ENCODE measurements at places on chromosomes 1 and 21.
A peak's percentile ranks its signal among the peaks of the same experiment; 100 is the strongest.

DNA sequence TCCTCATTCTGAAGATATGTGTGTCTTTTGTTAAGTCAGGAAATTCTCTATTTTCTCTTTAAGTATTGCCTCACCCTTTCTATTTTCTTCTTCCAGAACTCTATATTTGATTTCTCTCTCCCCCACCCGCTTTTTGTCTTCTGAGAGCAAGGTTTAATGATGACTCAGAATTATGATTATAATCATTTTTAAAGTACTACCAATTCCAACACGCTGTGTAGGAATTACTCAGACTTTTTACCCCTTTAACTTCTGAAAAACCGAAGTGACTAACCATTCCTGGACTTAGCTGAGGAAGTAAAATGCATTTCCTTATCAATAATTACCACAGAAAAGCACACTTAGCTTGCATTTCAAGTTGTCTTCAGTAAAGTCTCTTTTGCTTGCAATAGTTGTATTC is 20.8 kb upstream of the SCYL3 start:
- DNase-seq: no peak

GRCh38 chr1:93051961-93052360 is 27.1 kb upstream of the MTF2 start:
- DNase-seq: no peak

DNA sequence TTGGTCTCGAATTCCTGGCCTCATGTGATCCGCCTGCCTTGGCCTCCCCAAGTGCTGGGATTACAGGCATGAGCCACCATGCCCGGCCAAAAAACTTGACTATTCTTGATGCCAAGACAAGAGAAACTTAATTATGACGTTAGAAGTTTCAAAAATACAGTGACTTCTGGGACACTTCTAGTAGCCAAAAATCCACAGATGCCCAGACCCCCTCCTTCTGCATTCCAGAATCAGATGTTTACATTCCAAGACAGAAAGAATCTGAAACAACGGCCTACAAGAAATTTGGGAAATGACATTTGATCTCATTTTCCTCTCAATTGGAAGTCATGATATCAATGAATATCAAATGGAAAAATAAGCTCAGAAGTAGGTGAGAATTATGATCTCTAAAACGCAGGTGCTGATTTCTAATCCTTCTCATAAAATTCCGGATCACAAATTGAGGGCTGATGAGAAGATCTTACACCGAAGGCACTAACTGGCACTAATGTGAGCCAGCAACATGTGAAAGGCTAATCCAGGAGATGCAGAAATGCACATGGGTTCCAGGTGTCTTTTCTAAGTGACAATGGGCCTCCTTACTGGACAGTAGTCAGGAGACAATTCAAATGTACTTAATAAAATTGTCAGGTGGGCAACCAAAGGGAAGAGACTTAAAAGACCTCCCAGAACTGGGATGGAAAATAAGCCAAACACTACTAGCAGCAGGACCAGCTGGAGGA is 5.5 kb downstream of the RAB29 start:
- no peak for DNase-seq

- DNase-seq: no peak
Observed at GRCh38 chr1:184768467-184768866, 13.8 kb upstream of the EDEM3 start.

DNA sequence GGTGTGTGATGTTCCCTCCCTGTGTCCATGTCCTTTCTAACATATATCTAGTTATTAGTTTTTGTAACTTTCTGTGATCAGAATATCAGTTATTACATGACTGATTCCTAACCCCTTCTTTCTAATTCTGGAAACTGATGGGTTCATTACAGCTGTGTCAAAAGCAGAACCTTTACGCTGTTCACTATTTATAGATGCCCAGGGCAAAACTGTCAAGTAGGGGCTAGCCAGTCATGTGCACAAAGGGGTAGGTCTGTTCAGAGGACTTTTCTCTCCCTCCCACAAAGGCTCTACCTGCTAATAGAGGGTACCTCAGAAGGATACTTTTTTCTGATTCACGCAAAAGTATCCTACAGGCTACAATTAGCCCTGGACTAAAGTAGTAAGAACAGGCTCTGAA is 79.2 kb downstream of the NRDC start:
- no peak for DNase-seq

GRCh38 chr1:151443846-151444782 is 15.2 kb downstream of the POGZ start:
- DNase-seq: peak; percentile 37

DNA sequence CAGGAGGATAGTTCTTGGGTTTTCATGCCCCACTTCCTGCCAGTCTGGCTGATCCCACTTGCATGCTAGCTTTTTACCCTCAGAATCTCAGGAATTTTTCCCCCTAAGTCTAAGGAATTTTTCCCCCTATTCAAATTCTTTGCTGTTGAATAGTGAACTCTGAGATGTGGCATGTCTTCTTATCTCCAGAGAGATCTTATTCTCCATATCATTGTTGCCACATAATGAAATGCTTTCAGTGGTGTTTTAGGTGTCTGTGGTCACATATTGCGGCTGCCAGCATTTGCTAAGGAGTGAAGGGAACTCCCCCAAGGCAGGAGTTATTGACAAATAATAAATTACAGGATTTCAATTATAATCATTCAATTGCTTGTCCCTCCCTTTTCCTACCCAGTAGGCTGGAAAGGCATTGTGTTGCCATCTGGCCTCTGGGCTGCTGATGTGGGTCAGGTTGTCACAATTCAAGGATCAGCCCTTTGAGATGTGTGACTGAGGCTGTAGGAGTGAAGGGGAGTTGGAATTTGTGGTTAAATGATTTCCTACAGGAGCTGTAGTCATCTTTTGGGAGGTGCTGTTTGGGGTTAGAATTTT is 3.9 kb upstream of the FLG start:
- no peak for DNase-seq

- no peak for DNase-seq
Observed at GRCh38 chr1:213905344-213905743, 82.4 kb upstream of the PROX1 start.

- no peak for DNase-seq
Observed at GRCh38 chr1:162324396-162324795, 52.3 kb downstream of the SPATA46 start.

GRCh38 chr1:174204697-174205308 is 45.5 kb downstream of the RABGAP1L start:
- DNase-seq: no peak

GRCh38 chr1:77424236-77424635 is 142.4 kb downstream of the AK5 start:
- DNase-seq: no peak

DNA sequence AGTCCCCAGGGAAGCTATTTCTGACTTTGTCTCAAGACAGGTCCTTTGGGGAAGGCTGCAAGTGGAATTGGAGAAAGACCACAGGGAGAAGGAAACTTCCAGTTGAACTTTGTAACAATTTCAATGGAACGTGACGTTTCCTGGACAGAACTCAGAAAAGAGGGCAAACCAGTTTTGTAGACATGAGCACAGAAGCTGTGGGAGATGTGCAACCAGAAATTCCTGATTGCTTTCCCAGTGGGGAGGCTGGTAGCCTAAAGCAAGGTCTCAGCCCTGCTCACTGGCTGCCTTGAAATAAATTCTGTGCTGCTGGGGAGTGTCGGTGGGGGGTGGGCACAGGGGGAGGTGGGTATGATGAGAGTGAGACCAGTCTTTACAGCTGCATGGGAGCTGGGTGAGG is 1206.7 kb upstream of the ADGRL2 start:
- no peak for DNase-seq

DNA sequence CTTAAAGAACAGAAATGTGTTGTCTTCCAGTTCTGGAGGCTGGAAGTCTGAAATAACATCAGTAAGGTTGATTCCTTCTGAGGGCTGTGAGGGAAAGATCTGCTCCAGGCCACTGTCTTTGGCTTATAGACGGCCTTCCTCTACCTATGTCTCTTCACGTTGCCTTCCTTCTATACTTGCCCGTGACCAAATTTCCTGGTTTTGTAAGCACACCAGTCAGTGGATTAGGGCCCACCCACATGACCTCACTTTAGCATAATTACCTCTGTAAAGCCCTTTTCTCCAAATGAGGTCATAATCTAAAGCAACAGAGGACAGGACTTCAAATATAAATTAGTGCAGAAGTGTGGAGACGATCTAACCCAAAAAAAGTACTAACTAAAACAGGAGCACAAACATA is 231.6 kb downstream of the NRIP1 start:
- no peak for DNase-seq

DNA sequence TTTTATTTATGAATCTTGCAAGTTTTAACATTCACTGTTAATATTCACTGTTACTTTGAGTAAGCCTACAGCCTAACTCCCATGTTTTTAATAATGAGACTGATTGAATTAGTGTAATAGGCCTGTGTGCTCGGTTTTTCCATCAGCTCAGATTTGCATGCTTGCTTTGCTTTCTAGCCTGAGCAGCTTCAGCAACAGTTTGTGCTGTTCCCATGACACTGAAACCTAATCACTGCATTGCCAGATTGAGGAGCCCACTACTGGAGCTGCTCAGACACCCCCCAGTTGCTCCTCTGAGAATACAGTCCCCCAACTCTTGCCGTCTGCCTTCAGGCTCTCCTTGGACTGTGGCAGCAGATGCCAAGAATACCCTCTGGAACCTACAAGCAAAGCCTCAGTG is 695.4 kb downstream of the BRINP3 start:
- DNase-seq: no peak

- no peak for DNase-seq
Observed at GRCh38 chr1:92544756-92545165, 58.0 kb upstream of the GFI1 start.

DNA sequence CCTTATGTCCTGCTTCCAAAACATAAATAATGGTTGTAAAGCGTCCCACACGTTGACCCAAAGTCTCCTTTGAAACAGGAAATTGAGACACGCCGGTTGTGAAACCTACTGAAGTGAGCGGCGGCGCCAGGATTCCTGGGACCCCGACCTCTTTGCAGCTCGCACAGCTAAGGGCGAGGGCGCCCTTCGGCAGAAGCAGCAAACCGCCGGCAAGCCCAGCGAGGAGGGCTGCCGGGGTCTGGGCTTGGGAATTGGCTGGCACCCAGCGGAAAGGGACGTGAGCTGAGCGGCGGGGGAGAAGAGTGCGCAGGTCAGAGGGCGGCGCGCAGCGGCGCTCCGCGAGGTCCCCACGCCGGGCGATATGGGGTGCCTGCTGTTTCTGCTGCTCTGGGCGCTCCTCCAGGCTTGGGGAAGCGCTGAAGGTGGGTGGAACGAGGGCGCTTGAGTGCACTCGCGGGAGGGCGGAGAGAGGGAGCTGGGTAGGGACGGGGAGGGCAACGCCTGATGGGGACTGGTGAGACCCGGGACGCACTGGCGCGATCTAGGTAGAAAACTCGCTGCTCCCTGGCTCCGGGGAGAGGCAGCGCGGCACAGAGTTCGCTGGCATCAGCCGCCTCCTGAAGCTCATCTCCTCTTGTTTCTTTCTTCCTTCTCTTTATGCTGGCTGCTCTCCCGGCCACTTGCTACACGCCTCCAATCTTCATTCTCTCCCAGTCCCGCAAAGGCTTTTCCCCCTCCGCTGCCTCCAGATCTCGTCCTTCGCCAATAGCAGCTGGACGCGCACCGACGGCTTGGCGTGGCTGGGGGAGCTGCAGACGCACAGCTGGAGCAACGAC is at the start of gene CD1D:
Gene CD1D (plus strand): TSS at position 155 of the 836 bp plus-strand sequence. CDS start 207 bp downstream, at position 362.
- peak; percentile 88 for DNase-seq

- no peak for DNase-seq
Observed at GRCh38 chr1:246444617-246445016, 62.5 kb downstream of the SMYD3 start.

- no peak for DNase-seq
Observed at GRCh38 chr1:116569776-116570357, 959 bp downstream of the CD58 start.

GRCh38 chr1:244226435-244226834 is 175.4 kb downstream of the ZBTB18 start:
- DNase-seq: no peak

- no peak for DNase-seq
Observed at GRCh38 chr1:7265771-7266371, 480.6 kb downstream of the CAMTA1 start.

DNA sequence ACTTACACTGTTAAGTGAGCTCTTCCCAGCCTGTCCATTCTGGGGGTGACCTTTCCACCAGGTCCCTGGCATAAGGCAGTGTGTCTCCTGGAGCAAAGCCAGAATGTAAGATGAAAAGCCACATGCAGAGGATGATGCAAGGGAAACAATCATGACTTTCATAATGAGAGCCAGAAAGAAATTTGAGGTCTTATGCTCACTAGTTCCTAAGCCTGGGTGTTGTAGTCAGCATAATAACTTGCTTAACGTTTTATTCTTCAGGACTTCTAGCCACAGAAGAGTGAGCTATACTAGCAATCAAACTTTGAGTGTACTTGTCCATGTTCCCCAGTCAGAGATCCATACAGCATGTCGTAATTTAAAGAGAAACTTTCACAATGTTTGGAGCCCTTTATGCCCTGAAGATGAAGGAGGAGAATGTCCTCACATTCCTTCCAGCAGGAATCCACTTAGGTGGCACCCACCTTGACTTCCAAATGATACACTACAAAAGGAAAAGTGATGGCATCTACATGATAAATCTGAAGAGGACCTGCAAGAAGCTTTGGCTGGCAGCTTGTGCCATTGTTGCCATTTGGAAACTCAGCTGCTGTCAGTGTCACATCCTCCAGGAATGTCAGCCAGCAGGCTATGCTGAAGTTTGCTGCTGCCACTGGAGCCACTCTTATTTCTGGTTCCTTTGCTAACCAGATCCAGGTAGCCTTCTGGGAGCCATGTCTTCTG is 60.5 kb upstream of the FOXD3 start:
- no peak for DNase-seq

DNA sequence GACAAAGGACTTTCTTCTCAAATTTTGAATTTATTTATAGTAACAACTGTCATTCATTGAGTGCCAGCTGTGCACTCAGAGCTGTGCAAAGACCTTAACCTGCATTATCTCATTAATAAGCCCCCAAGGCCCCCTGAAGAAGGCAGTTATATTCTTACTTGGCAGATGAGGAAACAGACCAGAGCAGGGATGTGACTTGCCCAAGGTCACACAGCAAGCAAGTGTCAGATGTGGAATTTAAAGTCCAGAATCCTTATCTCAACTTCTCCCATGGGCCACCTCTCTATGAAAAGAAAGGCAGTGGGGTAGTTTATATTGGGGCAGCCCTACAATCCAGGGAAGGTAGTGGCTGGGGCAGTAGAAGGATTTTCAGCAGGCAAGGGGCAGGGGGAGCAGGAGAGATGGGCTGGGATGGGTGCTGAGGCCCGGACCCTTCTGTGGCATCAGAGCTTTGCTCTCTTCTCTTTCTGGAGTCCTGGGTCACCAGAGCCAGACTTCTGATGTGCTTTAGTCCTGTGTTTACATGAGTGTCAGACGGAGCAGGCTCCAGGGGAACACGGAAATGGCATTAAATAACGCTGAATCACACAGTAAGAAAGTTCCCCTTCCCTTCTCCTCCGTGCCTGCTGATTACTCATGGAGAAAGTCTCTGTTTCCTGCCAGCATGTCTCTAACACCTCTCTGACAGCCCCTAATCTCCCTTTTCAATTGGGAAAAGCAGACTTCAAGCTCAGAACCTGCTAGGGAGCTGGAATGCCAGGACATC is 39.5 kb downstream of the EPHB2 start:
- DNase-seq: no peak

DNA sequence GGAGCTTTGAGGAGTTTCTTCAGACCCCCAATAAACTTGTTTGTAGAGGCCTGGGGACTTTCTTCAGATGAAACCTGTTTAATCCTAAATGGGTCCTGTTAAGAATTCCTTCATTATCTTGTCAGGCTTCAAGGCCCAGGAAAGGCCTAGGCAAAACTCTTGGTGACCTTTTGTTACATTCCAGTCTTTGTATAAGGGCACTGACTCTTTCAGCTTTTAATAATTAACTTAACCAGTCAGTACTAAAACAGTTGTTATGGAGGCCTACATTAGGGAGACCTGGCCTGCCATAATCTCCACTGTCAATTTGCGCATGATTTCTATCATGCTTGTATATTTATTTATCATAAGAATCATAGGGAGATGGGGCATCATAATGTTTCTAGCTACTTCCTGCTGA is 110.2 kb downstream of the FCRL5 start:
- DNase-seq: no peak

Measured in NCI-H1105 (cell line).